Activated CD4-positive, alpha-beta T cell treated with anti-CD3 and anti-CD28 coated beads for 4 hours (primary cell): ENCODE measurements at places on chromosomes 2 and 18.
A peak's percentile ranks its signal among the peaks of the same experiment; 100 is the strongest.

DNA sequence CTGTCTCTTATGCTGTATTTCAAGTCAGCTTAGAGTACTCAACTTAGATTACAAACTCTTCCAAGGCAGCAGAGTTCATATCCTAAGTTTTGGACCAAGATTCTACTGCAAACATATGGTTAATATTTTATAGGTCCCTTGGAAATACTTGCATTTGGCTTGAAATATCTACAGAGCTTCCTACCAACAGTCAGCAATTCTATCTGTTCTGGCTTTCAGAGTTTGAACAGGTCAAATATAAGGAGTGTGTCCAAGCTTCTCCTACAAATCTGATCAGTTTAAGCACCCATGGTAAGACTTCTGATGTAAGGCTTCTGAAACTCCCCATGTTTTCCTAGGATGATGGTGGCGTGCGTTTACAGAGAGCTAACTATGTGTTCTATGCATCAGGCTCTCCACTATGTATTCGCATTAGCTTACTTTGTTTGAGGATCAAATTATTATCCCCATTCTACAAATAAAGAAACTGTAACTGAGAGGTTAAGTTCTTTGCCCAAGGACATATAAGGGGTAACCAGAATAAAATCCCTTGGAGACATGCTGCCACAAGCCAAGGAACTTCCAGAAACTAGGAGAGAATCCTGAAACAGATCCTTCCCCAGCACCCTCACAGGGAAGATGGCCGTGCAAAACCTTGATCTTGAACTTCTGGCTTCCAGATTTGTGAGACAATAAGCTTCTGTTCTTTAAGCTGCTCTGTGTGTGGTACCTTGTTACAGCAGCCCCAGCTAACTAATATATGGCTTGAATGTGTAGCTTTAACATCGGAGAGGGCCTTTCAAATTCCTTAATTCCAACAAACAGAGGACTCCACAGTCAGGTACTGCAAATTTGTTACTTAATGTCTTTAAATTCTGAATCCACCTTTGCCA, 55.1 kb downstream of the ATP8B1 start:
- no peak for DNase-seq

DNA sequence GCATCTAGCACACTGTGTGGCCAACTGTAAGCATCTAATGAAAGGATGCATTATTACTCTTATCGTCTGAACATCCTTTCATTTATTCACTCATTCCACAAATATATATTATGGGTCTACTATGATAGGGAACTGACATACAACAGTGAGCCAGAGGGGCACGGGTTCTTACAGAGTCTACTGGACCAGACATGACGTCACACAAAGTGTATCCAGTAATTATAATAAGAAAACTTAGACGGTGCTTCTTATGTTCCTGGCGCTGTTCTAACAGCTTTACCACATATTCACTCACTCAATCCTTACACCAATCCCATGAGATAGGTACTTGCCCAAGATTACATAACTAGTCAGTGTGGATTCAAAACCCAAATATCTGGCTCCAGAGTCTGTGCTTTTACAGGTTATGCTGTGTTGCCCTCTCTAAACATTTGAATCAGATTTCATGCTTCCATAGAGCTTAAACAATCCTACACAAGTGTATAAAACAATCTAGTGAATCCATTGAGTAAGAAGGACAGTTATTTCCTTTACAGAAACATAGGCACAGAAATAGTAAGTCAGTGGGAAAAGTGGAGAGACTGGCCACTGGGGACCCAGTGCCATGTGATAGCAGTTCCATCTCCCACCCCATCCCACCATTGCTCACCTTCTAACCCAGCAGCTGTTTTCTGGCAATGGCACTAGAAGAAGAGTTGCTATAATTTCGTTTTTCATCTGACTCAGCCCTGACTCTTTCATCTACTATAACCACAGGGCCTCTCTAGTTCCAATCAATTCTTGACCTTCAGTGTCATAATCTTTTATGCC, 24.2 kb upstream of the ARL5A start:
- DNase-seq, result no peak

GRCh38 chr2:99789849-99790248, 300.0 kb upstream of the REV1 start:
- DNase-seq, result no peak

DNA sequence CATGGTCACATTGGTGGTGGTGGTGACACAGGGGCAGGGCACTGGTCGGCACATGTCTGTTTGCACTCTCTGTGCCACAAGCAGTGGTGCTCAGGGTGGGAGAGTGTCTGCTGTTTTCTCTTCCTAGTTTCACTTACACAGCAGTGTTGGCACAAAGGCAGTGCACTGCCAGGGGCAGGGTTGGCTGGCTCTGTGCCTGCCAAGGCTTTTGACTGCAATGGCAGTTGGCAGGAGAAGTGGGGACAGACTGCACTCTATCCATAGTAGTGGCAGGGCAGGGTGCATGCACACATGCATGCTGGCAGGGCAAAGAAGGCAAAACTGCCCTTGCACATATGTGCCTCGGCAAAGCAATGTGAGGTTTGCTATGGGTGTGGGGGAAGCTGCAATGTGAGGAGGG, 635.9 kb downstream of the SUCLG1 start:
- DNase-seq, result no peak

GRCh38 chr2:25582077-25582830, 91.1 kb downstream of the DTNB start:
- DNase-seq, result no peak

DNA sequence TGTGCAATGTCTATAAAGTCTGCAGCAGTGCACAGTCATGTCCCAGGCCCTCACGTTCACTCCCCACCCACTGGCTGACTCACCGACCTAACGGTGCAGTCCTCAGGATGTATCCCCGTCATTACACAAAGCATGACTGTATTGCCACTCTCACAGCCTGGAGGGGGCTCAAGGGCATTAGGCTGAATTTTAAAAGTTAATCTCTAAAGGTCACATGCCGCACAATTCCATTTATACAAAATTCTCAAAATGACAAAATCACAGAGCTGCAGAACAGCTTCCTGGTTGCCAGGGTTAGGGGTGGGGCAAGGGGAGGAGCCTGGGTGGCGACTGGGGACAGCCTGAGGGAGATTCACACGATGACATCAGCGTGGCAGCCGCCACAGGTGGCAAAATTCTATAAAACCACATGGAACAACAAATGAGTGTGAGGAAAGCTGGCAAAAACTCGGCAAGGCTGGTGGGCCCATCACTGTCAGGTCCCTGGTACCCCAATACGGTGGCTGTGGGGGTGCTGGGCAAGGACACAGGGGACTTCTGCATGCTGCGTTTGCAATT, 97.6 kb downstream of the NDUFA10 start:
- peak; percentile 75 for DNase-seq

GRCh38 chr18:9765501-9765900, 57.4 kb downstream of the RAB31 start:
- DNase-seq, result no peak

DNA sequence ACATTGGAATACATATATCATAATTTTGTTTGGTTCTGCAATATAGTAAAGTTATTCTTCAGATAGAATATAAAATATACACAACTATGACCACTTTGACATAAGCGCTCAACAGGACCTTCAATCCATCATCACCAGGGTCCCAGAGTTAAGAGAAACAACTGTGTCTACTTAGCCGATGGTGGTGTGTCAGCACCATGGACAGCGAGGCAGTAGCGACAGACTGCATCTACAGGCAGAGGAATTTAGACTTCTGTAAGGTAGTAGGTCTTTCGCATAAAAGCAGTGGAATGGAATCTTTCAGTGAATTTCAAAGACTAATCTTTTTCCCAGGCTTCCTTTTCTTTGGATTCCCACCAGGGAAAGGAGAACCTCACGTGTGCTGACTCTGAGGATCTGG, 20.5 kb upstream of the LRPPRC start:
- peak; percentile 6 for DNase-seq

- DNase-seq, result no peak
Measured at GRCh38 chr2:176158186-176158591, 1.1 kb downstream of the HOXD3 start.

DNA sequence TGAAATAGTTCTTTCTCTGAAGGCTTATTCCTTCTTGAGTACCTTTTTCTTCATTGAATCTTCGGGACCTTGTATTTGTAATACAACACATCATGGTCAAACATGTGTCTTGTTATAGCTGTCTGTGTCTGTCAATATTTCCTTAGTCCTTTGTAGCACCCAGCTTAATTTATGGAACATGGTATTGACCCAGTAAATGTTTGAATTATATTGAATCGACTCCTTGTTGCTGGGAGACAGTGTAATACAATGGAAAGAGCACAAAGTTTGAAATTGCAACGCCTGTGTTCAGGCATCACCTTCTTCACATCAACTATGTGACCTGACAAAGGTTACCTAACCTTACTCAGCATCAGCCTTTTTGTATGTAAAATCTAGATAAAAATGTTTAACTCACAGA, 267.2 kb upstream of the CYRIA start:
- DNase-seq, result no peak

DNA sequence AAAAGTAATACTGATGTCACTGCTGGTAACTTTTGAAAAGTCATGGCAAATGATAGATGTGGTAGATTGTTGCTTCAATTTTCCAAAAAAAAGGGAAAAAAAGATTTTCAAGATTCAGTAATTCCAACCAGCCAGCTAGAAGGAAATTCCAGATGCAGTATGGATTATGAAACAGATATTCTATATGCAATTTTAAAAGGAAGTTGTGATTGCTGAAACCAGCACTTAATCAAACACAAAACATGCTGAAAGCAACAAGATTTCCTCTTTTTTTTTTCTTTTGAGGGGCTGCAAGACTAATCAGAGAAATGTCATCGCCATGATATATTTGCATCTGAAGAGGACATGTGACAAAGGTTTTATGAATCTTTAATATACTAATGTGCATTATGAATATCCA, 5.1 kb upstream of the HNMT start:
- DNase-seq, result no peak

DNA sequence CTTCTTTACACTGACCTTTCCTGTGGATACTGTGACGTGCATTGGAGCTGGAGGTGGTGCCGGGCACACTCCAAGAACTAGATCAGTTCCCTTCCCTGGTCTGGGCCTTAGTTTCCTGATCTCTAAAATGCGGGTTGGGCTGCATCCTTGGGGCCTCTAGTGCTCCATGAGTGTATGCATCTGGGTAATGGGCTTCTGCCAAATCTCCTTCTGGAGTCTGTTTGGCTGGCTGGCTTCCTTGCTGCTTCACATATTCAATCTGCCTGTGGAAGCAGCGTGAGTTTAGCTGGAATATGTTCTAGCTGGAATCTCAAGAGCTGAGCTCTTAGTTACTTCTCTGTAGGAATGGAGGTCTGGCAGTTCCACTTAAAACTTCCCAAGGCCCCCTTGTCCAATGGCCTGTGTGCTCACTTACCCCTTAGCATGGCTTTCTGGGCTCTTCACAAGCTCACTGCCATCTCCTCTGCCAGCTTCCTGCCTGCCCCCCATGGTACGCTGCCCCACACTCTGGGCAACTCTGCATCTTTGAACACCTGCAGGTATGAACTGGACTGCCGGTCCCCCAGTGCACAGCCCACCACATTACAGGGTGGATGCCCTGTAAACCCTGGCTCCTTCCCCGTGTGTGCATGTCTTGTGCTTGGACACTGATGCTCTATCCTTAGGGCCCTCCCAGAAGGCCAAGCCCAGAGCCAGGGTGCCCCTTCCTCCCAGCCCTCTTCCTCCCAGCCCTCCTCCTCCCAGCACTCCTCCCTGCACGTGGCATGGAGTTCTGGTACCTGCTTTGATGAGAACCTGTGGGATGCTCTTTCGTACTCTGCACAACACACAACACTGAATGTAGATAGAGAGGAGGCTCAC, 103.6 kb upstream of the SMAD2 start:
- DNase-seq, result no peak

DNA sequence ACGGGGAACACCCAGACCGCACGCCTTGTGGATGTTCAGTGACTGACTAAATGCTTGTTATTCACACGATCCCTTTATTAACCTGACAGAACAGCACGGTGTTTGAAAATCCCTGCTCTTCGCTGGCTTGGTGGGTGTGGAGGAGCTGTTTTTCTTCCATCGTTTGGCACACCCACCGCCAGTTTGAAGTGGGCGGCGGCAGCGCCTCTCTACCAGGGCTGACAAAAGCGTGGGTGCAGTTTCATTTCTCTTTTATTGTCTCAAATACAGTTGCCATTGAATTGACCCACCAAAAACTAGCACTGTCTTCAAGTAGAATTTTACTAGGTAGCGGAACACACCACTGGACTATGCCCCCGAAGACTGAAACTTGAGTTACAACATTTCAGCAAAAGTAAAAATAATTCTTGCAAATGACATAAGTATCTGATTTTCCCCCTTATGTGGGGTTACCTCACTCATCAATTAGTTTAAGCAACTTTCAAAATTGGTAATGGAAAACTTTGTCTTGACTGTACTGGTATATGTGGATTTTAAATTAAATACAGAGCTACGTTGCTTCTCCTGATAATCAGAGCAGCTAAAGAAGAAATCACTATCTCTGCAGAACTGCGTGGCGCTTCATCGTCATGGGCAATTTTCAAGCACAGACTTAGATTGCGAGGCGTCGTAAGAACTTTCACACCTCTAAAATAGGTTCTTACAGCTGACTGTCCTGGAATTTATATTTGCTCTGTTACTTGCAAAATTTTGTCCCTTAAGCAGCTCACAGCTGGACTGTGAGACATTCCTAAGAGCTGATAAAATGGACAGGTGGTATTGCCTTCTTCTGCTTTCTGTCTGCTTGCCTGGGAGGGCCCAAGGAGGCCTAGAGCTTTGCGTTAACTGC, 60.9 kb downstream of the LDLRAD4 start:
- DNase-seq, result peak; percentile 54

GRCh38 chr2:28271919-28272250, 120.8 kb upstream of the FOSL2 start:
- no peak for DNase-seq

GRCh38 chr18:68177807-68178702, 536.9 kb downstream of the TMX3 start:
- no peak for DNase-seq

DNA sequence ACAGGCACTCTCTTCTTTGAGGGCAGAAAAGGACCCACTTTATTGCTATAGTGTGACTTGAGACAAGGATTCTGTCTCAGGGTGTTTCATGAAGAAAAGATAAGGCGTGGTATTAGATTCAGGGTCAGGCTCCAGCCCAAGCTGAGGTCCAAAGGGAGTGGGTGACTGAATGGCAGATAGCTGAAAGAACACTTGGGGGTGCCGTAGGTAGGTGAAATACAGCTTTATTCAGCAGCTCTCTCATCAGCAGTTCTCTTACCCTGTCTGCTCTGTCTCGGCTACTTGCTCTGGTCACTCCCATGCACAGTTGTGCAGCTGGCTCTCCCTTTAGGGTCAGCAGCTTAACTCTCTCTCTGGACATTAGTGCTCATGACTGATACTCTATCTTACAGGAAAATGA, 379.9 kb downstream of the LPIN1 start:
- no peak for DNase-seq

DNA sequence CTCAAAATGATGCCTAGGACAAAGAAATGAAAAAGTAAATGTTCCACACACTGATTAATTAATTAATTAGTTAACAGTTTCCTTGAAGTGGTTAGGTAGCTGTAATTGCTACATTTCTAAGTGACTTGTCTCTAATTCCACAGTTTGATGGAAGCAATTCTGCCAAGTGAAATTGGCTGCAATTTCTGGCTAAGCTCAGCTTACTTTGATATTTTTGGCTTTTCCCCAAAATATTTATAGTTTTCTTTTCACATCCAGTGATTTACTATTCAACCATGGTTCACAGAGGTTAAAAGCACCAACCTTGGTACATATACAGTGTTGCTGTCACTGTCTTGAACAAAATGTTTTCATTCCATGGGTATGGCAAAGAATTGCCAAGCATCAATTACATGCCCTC, 459.5 kb upstream of the CDH20 start:
- DNase-seq, result no peak

- no peak for DNase-seq
Measured at GRCh38 chr18:68548904-68549870, 165.7 kb downstream of the TMX3 start.
